CD8-positive, alpha-beta memory T cell (primary cell): ENCODE measurements at places on chromosomes 1 and 21.

GRCh38 chr1:197100677-197101076 is 33.6 kb upstream of the F13B start:
- no peak for DNase-seq

DNA sequence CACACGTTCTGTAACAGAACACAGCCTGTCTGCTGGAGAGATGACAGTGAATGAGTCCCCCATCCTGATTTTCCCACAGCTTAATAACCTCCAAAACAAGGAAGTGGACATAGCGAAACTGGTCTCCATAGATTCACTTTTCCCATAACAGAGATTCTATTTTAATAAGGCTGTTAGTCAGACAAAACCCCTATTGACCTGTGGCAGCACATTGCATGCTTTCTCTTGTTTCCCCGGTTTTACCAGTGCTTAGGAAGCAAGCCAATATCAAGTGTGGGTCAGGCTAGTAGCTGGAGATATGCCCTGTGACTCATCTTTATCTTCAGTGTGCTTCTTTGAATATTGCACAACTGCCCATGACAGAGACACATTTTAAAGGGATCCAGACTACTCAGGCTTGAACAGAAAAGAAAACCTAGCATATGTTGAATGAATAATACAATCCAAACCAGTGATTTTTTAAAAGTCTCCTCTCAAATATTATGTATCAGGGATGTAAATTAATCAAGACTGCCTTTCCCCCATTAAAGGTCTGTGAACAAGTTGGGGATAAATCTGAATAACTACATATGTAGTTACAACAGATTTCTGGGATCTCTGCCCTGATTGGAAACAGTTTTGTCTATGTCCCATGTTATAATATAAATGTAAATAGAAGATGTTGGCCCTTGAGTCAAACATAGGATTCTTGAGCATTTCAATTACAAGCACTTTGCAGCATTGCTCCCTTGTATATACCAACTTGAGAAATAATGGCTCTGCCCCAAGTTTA is 11.9 kb upstream of the CLDN8 start:
- DNase-seq: no peak

GRCh38 chr1:16205891-16206546 is 6.4 kb downstream of the ARHGEF19 start:
- no peak for DNase-seq

- no peak for DNase-seq
Observed at GRCh38 chr1:57112148-57112547, 146.3 kb upstream of the C8B start.

DNA sequence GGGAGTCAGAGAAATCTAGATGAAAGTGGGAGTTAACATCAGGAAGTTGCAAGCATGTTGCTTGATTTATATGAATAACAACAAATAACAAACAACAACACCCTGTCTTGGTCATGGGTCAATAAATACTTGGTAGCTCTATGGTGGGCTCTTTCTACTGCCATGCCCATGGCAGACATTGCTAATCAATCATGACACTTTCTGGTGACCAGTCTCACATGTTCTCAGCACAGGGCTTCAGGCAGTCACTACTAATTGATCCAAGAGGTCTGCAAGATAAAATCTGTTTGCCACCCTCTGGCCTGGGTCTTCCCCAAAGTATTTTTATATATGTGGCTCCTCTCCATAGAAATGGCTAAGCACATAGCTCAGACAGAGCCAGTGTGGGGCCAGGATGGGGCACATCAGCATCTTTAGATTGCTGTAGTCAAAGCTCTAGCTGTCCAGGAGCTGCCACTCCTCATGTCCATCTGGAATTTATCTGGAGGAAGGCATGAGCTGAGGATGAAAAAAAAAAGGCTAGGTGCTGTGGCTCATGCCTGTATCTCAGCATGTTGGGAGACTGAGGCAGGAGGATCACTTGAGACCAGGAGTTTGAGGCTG is 51.2 kb downstream of the STUM start:
- no peak for DNase-seq

GRCh38 chr1:200877839-200878551 is 5.2 kb downstream of the GPR25 start:
- DNase-seq: no peak

GRCh38 chr1:31105646-31106045 is 40.1 kb upstream of the PUM1 start:
- DNase-seq: no peak

DNA sequence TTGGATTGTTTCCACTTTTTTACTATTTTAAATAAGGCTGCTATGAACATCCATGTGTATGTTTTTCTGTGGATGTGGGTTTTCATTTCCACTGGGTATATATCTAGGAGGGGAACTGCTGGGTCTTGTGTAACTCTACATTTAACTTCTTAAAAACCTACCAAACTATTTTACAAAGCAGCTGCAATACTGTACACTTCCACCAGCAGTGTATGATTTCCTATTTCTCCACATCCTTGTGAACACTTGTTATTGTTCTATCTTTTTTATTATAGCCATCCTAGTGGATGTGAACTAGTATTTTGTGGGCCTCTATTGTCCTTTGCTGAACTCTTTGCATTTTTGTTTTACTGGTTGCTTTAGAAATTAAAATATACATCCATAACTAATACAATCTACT is 33.4 kb downstream of the DIPK1A start:
- no peak for DNase-seq

DNA sequence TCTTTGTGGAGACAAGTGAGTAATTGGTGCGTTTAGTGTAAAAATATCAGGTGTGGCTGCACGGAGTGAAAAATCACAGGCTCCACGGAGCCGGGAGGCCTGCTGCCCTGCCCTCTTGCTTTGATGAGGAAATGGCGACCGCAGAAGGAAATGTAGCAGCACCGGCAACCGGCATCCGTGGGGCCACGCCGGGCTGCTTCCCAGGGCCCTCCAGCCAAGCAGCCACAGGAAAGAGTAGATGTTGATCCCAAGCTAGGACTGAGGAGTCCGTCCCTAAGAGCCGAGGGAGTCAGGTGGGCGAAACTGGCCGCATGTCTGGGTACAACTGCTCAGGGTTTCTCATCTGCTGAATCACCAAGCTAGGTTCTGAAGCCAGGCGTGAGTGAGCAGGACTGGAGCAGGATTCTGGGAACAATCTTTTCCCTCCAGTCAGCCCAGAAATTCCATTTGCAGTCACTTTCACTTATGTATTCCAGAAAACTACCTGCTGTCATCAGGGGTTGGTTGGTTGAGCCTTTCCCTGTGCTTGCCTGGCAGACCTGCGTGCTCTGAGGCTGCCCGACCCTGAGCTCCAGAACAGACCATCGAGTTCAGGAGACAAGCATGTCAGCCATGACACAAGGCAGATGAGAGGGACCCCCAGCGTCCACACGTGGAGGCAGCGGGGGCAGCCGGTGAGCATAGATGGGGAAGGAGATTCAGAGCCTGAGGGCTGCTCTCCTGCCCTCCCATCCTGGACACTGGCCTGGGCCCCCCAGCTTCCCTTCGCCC is 5.8 kb upstream of the ITGB2 start:
- peak; percentile 54 for DNase-seq

GRCh38 chr21:33924766-33925100 is 9.1 kb upstream of the ATP5PO start:
- no peak for DNase-seq

- DNase-seq: no peak
Observed at GRCh38 chr1:41144285-41144684, 97.8 kb downstream of the SCMH1 start.

GRCh38 chr21:28358702-28359101 is 634.0 kb downstream of the LTN1 start:
- DNase-seq: no peak

GRCh38 chr1:198361237-198361767 is 179.2 kb downstream of the ATP6V1G3 start:
- no peak for DNase-seq

GRCh38 chr1:177333936-177334595 is 163.3 kb downstream of the BRINP2 start:
- DNase-seq: no peak

- no peak for DNase-seq
Observed at GRCh38 chr1:85319931-85320330, 43.5 kb upstream of the BCL10 start.

GRCh38 chr1:19678931-19679453 is 14.3 kb downstream of the HTR6 start:
- DNase-seq: no peak

GRCh38 chr1:173137107-173137706 is 69.9 kb downstream of the TNFSF4 start:
- no peak for DNase-seq

DNA sequence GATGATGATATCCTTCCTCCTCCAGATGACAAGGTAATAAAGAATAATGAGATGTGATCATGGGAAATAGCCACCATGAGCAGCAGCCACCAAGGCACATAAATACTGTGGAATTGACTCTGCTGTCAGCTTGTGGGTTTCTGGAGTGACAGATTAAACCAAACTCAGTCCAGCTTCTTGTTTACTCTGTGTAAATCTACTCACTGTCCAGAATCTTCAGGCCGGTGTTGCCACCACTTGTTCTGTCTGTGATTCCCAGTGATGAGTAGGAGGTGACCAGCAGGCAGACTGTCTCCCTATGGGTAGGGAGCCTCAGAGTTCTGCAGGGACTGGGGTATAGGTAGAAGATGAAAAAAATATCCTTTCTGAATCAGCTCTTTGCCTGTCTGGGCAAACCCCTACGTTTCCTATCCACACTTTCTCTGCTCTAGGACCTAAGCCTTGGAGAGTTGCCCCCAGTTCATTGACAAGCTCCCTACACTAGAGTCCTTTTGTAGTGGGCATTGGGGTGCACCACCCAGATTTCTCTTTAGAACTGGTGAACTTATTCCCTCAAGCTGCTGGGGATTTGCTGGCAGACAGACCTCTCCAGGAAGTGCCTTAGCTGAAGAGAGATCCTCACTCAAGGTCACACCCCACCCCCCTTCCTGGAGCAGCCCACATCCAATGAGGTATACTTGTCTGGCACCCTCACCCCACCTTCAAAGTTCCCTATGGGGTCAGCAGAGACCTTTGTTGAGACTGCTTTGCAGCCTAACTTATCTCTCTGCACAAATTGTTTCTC is 47.6 kb downstream of the ATP1A1 start:
- no peak for DNase-seq

DNA sequence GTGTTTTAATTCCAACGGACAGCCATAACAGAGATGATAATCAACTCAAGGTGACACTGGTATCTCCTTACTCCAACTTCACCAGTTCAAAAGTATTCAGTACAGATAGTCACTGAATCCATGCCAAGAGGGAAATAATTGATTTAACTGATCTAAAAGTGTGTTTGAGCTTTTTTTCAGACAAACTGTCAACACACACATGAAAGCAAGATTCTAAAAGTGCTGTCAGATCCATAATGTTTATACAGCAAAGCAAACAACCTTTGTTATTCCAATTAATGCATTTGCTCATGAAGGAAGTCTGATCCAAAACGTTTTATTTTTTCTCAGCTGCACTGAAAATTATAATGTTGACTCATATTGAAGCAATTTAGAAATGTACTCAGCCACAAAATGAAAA is 5.9 kb upstream of the PRKAA2 start:
- DNase-seq: no peak

GRCh38 chr1:46131093-46131492 is 1.3 kb downstream of the PIK3R3 start:
- DNase-seq: no peak

DNA sequence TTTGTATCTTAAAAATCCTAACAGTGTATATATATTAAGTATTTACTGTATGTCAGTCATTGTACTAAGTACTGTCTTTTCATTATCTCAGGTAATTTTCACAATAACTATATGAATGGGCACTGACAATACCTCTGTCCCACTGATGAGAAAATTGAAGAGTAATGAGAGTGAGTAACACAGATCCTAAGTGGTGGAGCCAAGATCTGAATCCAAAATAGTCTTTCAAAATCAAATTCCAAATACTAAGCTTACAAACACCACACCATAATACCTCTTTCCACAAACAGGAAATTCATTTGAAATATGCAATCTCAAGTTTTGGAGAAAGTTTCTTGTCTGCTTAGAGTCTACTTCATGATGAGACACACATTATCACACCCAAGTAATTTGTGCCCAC is 105.9 kb upstream of the EDEM3 start:
- no peak for DNase-seq

GRCh38 chr1:210857146-210857663 is 276.7 kb downstream of the KCNH1 start:
- no peak for DNase-seq

DNA sequence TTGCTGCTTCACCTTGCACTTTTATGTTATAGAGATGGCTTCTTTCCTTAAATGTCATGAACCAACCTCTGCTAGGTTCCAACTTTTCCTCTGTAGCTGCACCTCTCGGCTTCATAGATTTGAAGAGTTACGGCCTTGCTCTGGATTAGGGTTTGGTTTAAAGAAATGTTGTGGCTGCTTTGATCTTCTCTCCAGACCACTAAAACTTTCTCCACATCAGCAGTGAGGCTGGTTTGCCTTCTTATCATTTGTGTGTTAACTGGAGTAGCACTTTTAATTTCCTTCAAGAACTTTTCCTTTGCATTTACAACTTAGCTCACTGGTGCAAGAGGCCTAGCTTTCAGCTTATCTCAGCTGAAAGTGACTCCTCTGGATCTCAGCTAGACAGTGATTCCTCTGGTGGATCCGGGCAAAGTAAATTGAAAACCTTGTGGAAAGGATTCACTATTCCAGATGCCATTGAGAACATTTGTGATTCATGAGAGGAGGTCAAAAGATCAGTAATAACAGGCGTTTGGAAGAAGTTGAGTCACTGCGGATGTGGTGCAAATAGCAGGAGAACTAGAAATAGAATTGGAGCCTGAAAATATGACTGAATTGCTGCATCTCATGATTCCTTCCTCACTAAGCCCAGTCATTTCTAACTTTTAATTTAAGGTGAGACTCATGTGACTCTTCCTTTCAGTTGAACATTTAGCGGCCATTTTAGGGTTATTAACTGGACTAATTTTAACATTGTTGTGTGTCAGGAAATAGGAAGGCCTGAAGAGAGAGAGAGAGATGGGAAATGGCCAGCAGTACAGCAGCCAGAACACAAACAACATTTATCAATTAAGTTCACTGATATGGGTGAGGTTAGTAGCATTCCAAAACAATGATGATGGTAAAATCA is 16.2 kb upstream of the RGS1 start:
- no peak for DNase-seq

- no peak for DNase-seq
Observed at GRCh38 chr21:44526096-44526997, 13.6 kb downstream of the KRTAP10-1 start.

DNA sequence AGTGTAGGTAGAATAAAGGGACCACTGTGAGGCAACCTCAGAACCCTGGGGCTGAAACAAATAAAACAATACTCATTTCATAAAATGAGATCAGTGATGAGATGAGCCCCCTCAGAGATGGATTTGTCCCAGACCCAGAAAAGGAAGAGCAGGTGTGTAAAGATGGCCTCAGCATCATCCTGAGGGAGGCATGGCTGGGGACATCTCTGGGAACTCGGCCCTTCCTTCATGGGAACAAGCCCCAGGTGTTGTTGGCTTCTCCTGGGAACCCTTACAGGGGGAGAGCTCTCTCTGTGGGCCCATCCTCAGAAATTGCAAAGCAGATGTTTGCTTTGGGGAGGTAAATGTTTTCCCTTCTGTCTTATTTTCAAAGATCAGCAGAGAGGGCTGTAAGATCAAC is 133.2 kb upstream of the USP24 start:
- no peak for DNase-seq
